Cortex of kidney (tissue), 1 donor: ENCODE measurements at places on chromosomes 6 and 20.

DNA sequence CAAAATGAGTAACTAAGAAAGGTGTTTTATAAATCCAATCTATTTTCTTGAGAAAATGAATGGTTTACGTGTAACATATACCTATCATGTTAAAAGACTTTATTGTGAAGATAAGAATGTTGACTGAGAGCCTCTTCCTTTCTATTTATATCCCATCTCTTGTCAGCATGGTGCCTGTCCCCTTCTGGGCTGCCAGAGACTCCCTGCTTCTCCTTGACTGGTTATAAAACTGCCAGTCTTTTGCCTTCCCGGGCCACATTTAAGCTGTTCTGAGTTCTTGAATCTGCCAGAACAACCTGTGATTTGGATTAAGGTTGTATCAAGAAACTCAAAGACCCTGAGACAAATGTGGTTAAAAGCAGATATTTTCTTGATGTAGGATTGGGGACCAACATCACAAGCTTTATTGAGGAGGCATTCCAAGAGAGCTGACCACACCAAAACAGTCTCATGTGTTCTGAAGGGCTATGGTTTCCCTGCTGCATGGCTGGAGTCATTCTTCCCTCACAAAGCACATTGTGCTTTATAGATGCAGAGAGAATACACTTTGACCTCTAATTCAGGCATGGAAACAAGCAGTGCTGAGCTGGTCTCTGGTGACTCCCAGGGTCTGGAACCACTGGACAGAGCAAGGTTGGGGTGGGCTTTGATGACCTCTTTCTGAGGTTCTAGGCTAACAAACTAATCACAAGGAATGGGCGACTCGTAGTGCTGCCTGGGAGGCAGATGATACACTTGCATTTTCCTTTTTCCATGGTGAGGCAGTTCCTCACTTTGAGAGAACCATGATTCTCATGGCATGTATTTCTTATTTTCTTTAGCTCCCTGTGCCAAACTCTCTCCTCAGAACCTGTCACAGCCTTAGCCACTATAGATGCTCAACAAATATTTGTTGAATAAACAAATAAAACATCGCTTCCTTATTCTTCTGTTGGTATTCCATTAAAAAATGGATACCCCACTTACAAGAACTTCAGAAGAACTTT is 205.0 kb upstream of the PREP start:
- no peak for DNase-seq

DNA sequence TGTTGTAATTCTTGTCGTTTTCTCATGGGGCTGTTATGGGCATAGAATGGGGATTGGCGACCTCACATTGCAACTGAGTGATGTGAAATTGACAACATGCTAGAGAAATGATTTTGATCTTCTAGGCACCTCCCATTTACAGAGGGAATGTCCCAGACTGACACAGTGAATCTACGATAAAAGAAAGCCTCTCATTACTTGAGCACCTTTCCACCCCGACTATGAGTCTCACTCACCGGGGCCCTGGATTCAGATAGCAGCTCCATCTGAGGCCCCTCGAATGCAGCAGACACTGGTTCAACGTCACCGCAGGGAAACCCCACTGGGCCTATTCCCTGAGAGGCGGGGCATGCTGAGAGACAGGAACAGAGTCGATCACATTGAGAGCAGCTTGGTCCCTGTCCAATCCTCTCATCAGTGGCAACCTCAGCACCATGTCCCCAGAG is 49.1 kb downstream of the NFATC2 start:
- no peak for DNase-seq

DNA sequence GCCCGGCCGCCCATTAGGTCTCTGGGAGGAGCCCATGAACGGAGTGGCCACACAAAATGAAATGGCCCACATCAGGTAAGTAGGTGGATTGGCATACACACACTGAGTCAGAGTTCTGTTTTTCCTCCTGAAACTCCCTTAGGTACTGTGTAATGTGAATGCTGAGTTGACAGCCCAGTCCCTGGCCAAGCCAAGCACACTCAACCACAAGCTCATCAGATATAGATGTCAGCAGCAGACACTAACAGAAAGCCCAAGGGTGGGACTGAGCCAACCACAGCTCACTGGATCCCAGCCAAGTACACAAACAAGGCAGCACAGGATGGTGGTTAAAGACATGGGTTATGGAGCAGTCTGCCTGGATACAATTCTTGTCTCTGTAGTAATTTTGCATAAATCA is 403.4 kb downstream of the GJA1 start:
- no peak for DNase-seq

DNA sequence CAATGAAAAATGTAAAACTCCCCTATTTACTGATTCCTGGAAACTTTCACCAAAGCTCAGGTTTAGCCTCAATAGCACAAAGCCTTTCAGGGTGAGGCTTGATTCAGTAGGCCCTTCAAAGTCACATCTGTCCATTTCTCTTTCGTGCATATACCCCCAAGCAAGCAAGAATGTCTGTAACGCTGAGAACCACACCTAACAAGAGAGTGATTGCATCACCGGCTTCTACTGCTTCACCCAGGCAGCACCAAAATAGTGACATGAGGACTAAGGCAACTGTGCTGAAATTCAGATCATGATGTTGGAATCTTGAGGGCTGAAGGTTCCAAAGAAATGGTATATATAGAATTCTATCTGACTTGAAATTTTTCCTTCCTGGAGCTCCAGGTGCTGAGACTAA is 26.1 kb downstream of the CGA start:
- no peak for DNase-seq

DNA sequence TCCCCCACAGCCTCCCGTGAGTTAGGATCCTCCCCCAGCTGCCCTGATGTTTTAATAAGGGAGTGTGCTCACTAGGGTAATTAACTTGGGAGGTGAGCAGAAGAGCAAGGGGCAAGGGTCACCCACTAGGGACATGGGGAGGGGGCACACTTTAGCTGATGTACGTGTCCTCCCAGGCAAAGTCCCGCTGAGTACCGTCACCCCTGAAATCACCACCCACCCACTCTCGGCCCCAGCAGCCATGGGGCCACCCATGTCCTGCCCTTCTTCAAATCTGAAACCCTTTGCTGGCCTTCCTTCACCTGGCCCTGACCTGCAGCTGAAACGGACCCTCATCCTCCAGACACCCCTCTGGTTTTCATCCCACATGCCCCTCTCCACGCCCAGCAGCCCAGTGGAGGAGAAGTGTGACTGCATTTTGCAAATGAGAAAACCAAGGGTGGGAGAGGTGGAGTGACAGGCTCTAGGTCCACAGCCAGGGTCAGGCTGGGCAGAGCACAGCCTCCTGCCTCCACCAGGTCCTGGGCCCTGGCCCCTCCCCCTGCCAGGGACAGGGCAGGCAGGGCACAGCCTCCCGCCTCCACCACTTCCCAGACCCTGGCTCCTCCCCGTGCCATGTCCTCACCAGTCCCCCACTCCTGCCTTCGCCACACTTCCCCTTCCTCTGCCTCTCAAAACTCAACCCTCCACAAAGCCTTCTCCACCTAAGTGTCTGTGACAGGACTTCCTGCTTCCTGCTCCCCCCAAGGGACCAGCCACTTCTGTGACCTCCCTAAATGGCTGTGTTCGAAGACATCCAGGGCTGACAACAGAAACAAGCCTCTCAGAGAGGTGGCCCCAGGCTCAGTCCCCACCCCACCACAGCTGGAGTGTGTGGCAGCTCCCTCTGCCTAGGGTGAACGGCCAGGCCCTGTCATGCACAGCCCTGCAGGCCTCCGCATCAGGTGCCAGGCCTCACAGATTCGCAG is 15.1 kb downstream of the ACSS1 start:
- no peak for DNase-seq
